ENCODE measurements at places on chromosomes 5 and 9. TPM values are rescaled to one million over a fixed set of nuclear protein-coding genes. Genes with fewer than 3 reads are reported as not detected.

Gene SLC46A2
- not detected for total RNA-seq

Gene PLPP7
- 9.2 TPM for total RNA-seq

Gene NFIB
- total RNA-seq: 67.6 TPM

Gene GOLPH3
- 66.2 TPM for total RNA-seq

Gene FAM169A
- total RNA-seq: 126 TPM

Gene AFF4
- total RNA-seq: 86.7 TPM

Gene GRIA1
- 141 TPM for total RNA-seq

Gene SLC6A3
- total RNA-seq: 12.5 TPM

Gene PHYKPL
- 18.7 TPM for total RNA-seq

Gene RNF183
- total RNA-seq: not detected

Gene FAM163B
- total RNA-seq: 11.3 TPM

Gene BARHL1
- 0.69 TPM for total RNA-seq

Gene MINAR2
- 0.92 TPM for total RNA-seq

Data from diencephalon (tissue), 1 donor.